ENCODE measurements at places on chromosomes 1 and 21. TPM values are rescaled to one million over a fixed set of nuclear protein-coding genes. Genes with fewer than 3 reads are reported as not detected.

- peak; percentile 96 for DNase-seq
Observed at GRCh38 chr1:26921540-26922430, at the start of gene NUDC. NUDC (plus strand) TSS chr1:26921743; CDS start chr1:26921849, 106 bp downstream.

GRCh38 chr1:156726549-156727226 is 1.6 kb upstream of the METTL25B start:
- DNase-seq: peak; percentile 75

NUP210L gene
- total RNA-seq: not detected

DNA sequence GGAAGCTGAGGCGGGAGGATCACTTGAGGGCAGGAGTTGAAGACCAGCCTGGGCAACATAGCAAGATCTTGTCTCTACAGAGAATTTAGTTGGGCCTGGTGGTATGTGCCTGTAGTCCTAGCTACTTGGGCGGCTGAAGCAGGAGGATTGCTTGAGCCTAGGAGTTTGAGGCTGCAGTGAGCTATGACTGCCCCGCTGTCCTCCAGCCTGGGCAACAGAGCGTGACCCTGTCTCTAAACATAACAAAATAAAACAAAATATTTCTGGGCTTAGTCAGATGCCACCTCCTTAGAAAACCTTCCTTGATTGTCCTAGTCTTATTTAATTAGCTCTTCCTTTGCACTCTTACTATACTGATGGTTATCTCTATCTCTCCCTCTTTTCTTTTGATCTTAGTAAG is 8.5 kb downstream of the TGFB2 start:
- DNase-seq: no peak

NCSTN gene
- total RNA-seq: 109 TPM

Measured in fibroblast of villous mesenchyme (primary cell).